ENCODE measurements at places on chromosomes 6 and 20.

GRCh38 chr6:20604159-20604558 is 69.9 kb downstream of the CDKAL1 start:
- DNase-seq, result no peak

DNA sequence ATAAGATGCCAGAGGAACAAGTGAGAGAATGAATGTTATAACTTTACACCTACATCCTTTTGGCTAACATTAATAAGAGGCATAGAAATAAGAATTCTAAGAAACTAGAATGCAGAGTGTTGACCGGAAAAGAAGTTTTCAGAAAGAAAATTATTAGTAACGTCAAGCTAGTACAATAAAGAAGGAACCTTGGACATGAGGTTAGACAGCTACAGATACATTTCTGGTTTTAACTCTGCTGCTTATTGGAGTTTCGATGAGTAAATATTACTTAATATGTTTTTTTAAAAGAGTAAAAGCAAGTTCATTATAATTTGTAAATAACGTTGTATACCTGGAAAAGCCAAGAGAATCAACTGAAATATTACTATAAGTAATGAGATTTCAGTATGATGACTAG is 22.7 kb downstream of the TAB2 start:
- DNase-seq, result no peak

DNA sequence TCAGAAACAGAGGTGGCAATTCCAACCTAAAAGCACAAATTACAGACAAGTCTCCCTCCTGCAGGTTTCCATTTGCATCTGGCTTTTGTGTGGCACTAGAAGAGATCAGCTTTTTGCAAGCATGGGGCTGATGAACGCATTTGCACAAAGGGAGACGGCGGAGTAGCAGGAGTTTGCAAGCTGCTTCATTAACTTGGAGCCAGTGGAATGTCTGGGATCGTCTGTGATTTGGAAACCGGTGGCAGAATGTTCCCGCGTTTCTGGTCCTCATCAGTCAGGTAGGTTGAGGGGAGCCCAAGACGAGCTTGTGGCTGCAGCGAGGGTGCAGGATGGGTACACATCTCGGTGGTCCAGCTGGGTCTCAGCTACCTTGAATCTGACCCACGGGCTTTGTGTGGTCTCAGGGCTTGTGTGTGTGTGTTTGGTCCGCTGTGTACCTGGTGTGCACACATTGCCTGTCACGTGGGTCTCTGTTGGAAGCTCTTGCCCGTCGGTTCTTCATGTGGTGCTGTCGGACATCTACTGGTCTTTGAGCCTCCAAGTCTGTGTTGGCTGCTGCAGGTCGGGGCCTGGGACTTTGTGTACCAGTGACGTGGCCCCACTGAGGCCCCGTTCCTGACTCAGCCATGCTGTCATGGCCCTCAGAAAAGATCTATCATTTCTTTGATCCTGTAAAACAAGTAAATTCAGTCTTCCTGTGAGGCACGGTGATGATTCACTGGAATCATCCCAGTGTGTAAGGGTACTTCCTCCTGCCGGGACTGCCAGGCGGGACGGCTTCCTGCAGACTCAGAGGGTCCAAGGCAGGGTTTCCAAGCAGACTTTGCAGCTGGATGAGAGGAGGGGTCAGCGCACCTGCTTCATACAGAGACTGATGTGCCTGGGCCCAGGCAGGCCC is 12.4 kb upstream of the MYT1 start:
- no peak for DNase-seq

DNA sequence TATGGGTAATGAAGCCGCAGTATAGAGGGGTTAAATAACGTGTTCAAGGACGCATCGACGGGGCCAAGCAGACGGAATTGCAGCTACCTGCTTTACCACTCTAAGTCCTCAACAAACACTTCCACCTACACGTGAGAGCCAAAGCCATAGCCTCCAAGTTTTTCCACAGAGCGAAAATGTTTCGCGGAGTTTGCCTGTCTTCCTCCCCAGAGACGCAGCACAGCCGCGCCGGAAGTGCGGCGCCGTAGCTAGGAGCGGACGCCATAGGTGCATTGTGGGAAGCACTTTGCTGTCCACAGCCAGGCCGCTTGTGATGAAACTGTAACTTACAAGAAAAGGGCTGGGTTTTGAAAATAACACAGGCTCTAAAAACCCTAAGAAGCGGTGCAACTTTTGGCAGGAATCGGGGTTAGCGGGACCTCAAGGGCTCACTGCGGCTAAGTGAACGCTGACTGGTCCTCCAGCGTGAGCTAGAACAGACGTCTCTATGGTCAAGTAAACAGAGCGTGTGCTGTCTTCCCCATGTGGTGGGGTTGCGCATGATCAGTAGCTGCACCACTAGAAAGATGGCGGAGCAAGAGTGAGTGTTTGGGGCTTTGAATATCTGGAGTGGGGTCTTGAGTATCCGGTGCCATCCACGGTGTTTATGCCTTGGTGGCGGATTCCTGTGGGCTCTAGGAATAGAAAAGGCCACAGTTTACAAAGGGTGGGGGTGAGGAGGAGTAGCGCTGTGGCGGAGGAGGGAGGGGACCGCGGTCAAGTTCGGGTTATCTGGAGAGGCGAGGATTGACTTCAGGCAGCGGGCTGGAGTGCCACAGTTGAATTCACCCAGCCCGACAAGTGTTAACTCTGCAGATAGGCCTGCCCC is at the start of gene RPL7L1:
Gene RPL7L1, plus strand, starts transcription at position 245 of the 868 bp plus-strand sequence. Its CDS starts 295 bp downstream, at position 540.
- DNase-seq, result peak; percentile 84

GRCh38 chr20:11445891-11446290 is 471.8 kb upstream of the BTBD3 start:
- no peak for DNase-seq

Data from suppressor macrophage (primary cell).